ENCODE measurements at places on chromosomes 11 and 22. TPM values are rescaled to one million over a fixed set of nuclear protein-coding genes. Genes with fewer than 3 reads are reported as not detected.

GRCh38 chr22:38940811-38941384, 16.5 kb upstream of the APOBEC3A start:
- H3K27ac ChIP-seq = no peak overlapping the region
- peaks cover 26% of the 10 kb centered on the region for H3K4me1 ChIP-seq
- H3K4me3 ChIP-seq = no peak overlapping the region
- no peaks in the 10 kb centered on the region for H3K27me3 ChIP-seq

GRCh38 chr11:44450295-44450932, 115.0 kb upstream of the CD82 start:
- H3K36me3 ChIP-seq = no peaks in the 10 kb centered on the region
- no peaks in the 10 kb centered on the region for H3K27me3 ChIP-seq
- no peak for DNase-seq
- H3K4me1 ChIP-seq = peaks cover 10% of the 10 kb centered on the region
- H3K4me3 ChIP-seq = no peak overlapping the region
- H3K27ac ChIP-seq = no peak overlapping the region

GRCh38 chr22:44676441-44677352, 25.3 kb upstream of the PRR5 start:
- no peak overlapping the region for H3K27ac ChIP-seq
- DNase-seq = peak; percentile 35
- H3K36me3 ChIP-seq = no peaks in the 10 kb centered on the region
- H3K4me1 ChIP-seq = peaks cover 10% of the 10 kb centered on the region
- H3K4me3 ChIP-seq = no peak overlapping the region

- H3K27me3 ChIP-seq = no peaks in the 10 kb centered on the region
- no peaks in the 10 kb centered on the region for H3K4me1 ChIP-seq
- no peak overlapping the region for H3K27ac ChIP-seq
These were observed 2.5 kb downstream of the OR8D1 start for GRCh38 chr11:124311269-124311668.

GRCh38 chr11:112615238-112615637, 346.0 kb upstream of the NCAM1 start:
- DNase-seq = no peak
- H3K36me3 ChIP-seq = no peaks in the 10 kb centered on the region
- H3K4me1 ChIP-seq = peaks cover 32% of the 10 kb centered on the region
- H3K4me3 ChIP-seq = no peak overlapping the region

GRCh38 chr11:96543177-96543576, 153.4 kb downstream of the JRKL start:
- H3K4me3 ChIP-seq = no peak overlapping the region
- no peaks in the 10 kb centered on the region for H3K27me3 ChIP-seq
- DNase-seq = no peak
- no peaks in the 10 kb centered on the region for H3K4me1 ChIP-seq
- no peaks in the 10 kb centered on the region for H3K36me3 ChIP-seq

DNA sequence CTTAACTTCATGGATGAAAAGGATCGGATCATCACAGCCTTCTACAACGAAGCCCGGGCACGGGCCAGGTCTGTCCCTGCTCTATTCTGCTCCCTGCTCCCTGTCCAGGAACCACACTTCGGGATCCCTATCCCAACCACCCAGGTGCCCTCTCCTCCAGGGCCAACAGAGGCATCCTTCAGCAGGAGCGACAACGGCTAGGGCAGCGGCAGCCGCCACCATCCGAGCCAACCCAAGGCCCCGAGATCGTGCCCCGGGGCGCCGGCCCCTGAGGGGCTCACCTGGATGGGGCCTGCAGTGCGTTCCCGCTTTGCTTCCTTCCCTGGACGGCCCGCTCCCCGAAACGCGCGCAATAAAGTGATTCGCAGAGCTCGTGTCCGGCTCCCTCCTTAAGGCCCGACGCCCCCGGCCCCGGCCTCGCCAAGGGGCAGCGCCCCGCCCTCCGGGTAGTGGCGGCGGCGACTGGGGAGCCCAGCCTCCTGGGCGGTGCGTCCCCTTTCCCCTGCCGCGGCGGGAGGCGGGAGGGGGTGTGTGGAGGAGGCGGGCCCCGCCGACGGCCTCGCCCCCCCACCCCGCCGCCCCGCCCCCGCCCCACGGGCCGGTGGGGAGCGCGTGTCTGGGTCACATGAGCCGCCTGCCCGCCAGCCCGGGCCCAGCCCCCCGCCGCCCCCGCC, at the start of gene VEGFB:
VEGFB (plus strand) TSS at position 672 of the 674 bp plus-strand sequence. CDS start 250 bp downstream, outside the sequence.
- no peaks in the 10 kb centered on the region for H3K27me3 ChIP-seq
- peaks cover 31% of the 10 kb centered on the region for H3K4me1 ChIP-seq
- H3K36me3 ChIP-seq = no peaks in the 10 kb centered on the region
- H3K4me3 ChIP-seq = peak within 1 kb of the TSS; percentile 84
- DNase-seq = no peak
- H3K27ac ChIP-seq = no peak within 1 kb of the TSS

GRCh38 chr11:910044-910588, 494 bp downstream of the CHID1 start:
- peak overlapping the region; percentile 78 for H3K4me3 ChIP-seq
- peaks cover 11% of the 10 kb centered on the region for H3K4me1 ChIP-seq
- H3K36me3 ChIP-seq = no peaks in the 10 kb centered on the region
- no peaks in the 10 kb centered on the region for H3K27me3 ChIP-seq
- DNase-seq = no peak
- H3K27ac ChIP-seq = no peak overlapping the region

GRCh38 chr11:77213589-77214428, 85.8 kb downstream of the MYO7A start:
- H3K36me3 ChIP-seq = no peaks in the 10 kb centered on the region
- H3K27me3 ChIP-seq = peaks cover 21% of the 10 kb centered on the region
- H3K4me3 ChIP-seq = no peak overlapping the region
- no peaks in the 10 kb centered on the region for H3K4me1 ChIP-seq

DNA sequence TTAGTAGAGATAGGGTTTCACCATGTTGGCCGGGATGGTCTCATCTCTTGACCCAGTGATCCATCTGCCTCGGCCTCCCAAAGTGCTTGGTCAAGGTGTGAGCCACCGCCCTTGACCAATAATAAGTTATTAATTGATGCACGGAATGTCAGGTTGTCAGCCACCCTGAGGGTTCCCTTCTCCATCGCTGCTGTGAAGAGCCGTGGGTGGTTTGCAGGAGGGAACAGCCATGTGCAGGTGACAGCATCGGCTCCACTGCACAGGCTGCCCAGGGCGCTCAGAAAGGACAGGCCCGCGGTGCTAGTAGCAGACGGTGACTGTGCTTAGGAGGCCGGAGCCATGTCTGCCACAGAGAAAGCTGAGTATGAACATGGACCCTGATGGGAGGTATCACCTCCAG, 814.0 kb downstream of the BRD1 start:
- peaks cover 99% of the 10 kb centered on the region for H3K27me3 ChIP-seq
- no peaks in the 10 kb centered on the region for H3K36me3 ChIP-seq
- H3K4me1 ChIP-seq = no peaks in the 10 kb centered on the region
- no peak overlapping the region for H3K4me3 ChIP-seq

- H3K36me3 ChIP-seq = no peaks in the 10 kb centered on the region
- H3K4me1 ChIP-seq = no peaks in the 10 kb centered on the region
- H3K27ac ChIP-seq = no peak overlapping the region
- no peak for DNase-seq
- H3K27me3 ChIP-seq = no peaks in the 10 kb centered on the region
These were observed 11.7 kb upstream of the IL2RB start for GRCh38 chr22:37161443-37161842.

GRCh38 chr11:17488563-17488962, 11.9 kb upstream of the ABCC8 start:
- H3K36me3 ChIP-seq = no peaks in the 10 kb centered on the region
- no peak overlapping the region for H3K4me3 ChIP-seq
- H3K27ac ChIP-seq = no peak overlapping the region
- no peak for DNase-seq

- H3K4me1 ChIP-seq = peaks cover 59% of the 10 kb centered on the region
- no peak overlapping the region for H3K27ac ChIP-seq
- no peak overlapping the region for H3K4me3 ChIP-seq
- DNase-seq = peak; percentile 53
- H3K36me3 ChIP-seq = no peaks in the 10 kb centered on the region
- H3K27me3 ChIP-seq = no peaks in the 10 kb centered on the region
These were observed 8.2 kb downstream of the UPB1 start for GRCh38 chr22:24503137-24503842.

GRCh38 chr11:76234416-76235232, 28.3 kb upstream of the WNT11 start:
- peak overlapping the region; percentile 48 for H3K27ac ChIP-seq
- H3K27me3 ChIP-seq = no peaks in the 10 kb centered on the region
- H3K4me1 ChIP-seq = peaks cover 14% of the 10 kb centered on the region
- H3K4me3 ChIP-seq = peak overlapping the region; percentile 66
- peak; percentile 59 for DNase-seq

DNA sequence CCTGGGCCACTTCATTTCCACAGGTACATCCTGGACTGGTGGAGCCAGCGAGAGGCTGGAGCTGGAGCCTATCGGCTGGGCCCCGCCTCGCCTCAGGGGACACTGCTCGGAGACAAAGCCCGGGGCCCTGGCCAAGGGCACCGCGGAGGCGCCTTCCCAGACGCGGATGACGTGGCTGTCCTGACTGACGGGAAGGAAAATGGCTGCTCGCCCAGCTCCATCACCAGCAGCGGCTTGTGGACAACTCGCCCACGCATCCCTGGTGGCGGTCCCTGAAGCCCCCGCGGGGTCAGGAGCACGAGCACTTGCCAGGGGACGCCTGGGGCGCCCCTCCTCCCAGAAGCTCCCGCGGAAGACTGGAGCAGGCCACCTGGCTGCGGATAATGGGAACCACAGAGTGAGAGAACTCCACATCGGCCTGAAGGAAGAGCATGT, 49.6 kb downstream of the CECR2 start:
- H3K36me3 ChIP-seq = no peaks in the 10 kb centered on the region
- DNase-seq = no peak
- no peak overlapping the region for H3K27ac ChIP-seq

DNA sequence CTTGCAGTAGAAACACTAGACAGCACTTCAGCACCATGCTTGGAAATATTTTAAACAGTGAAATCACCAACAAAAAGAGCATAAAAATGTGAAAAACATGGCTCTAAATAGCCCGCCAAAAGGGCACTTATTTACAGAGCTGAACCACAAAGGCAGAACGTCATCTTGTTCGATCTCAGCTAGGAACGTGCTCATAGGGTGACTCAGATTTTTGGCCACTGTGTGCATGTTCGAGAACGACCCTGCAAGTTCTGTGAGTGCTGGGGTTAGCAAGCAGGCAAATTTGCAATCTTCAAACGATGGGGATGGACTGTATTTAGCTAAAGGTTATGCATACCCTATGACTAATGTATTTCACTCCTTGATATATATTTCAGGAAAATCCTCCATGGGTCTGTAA, 30.6 kb downstream of the OR2AT4 start:
- 0 out of 2 replicates have a peak, but pooled peaks cover 5% of the 10 kb centered on the region for H3K27me3 ChIP-seq
- no peak overlapping the region for H3K27ac ChIP-seq
- no peaks in the 10 kb centered on the region for H3K4me1 ChIP-seq

DNA sequence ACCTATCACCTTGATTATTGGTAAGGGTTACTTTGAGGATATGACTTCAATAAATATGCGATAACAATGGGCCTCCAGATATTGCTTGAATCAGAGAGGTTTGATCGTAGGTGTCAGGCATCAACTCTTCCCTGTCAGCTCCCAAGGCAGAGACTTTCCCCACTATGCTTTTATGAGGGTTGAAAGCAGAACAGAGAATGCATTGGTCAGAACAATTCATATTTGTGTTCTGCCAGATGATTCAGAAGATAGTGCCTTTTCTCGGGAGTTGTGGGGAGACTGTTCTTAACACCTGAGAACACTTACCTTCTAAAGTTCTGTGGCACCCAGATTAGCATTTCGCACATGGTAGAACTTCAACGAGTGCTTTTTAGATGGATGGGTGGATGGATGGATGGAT, 386.3 kb upstream of the CADM1 start:
- H3K36me3 ChIP-seq = no peaks in the 10 kb centered on the region
- DNase-seq = no peak
- peaks cover 11% of the 10 kb centered on the region for H3K27me3 ChIP-seq
- no peak overlapping the region for H3K4me3 ChIP-seq

CHST1 gene
- not detected for total RNA-seq

INPP5J gene
- 1.7 TPM for total RNA-seq

OR6T1 gene
- not detected for total RNA-seq

C11orf65 gene
- 1.9 TPM for total RNA-seq

PRR33 gene
- not detected for total RNA-seq

SCUBE2 gene
- not detected for total RNA-seq

RAB39A gene
- total RNA-seq = not detected

PRCP gene
- total RNA-seq = 46.2 TPM

RIMBP3B gene
- total RNA-seq = 0.18 TPM

HBD gene
- not detected for total RNA-seq

RFPL3 gene
- not detected for total RNA-seq

OR51B5 gene
- total RNA-seq = 1.2 TPM
